ENCODE measurements at places on chromosomes 12 and 14. TPM values are rescaled to one million over a fixed set of nuclear protein-coding genes. Genes with fewer than 3 reads are reported as not detected.

- DNase-seq: no peak
Measured at GRCh38 chr12:52267699-52268098, 6.7 kb upstream of the KRT86 start.

GRCh38 chr12:127496255-127496654, 770.7 kb upstream of the TMEM132C start:
- no peak for DNase-seq

Gene VWF
- 430 TPM for total RNA-seq

GRCh38 chr12:106885541-106886249, 70.0 kb upstream of the TMEM263 start:
- DNase-seq: no peak

Gene KRT75
- not detected for total RNA-seq

Gene IGF1
- 205 TPM for total RNA-seq

DNA sequence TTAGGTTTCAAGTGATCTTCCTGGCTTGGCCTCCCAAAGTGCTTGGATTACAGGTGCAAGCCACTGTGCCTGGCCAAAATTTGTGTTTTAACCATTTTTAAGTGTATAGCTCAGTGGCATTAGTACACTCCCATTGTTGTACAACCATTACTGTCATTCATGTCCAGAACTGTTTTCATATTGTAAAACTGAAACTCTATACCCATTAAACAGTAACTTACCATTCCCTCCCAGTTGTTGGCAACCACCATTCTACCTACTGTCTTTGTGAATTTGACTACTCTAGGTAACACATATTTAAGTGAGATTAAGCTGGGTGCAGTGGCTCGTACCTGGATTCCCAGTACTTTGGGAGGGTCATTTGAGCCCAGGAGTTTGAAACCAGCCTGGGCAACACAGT, 67.3 kb upstream of the KCNH3 start:
- DNase-seq: no peak

- no peak for DNase-seq
Measured at GRCh38 chr12:69243099-69244084, 4.0 kb downstream of the CPSF6 start.

Gene TMEM132C
- 37.4 TPM for total RNA-seq

Gene SLC10A1
- total RNA-seq: not detected

GRCh38 chr14:75854111-75854799, 127.5 kb downstream of the TGFB3 start:
- DNase-seq: no peak

- DNase-seq: no peak
Measured at GRCh38 chr12:13102461-13103195, 839 bp downstream of the GSG1 start.

DNA sequence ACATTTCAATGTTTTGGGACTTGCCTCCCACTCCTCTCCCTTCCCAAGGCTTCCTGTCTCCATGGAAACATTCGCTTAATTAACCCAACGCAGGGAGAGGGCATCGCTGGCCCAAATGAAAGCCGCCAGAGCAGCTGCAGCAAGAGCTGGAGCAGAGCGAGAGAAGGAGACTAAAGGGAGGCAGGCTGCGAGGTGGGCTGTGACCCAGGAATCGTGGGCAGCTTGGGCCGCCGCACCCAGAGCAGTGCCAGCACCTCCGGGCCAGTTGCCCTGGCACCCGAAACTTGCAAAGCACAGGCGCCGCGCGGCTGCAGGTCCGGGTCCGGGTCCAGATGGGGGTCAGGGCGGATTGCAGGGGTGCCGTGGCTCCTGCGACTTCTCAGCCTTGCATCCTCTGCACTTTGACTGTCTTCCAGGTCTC, 43.5 kb upstream of the PTPRQ start:
- no peak for DNase-seq

Gene SELPLG
- 17.5 TPM for total RNA-seq

DNA sequence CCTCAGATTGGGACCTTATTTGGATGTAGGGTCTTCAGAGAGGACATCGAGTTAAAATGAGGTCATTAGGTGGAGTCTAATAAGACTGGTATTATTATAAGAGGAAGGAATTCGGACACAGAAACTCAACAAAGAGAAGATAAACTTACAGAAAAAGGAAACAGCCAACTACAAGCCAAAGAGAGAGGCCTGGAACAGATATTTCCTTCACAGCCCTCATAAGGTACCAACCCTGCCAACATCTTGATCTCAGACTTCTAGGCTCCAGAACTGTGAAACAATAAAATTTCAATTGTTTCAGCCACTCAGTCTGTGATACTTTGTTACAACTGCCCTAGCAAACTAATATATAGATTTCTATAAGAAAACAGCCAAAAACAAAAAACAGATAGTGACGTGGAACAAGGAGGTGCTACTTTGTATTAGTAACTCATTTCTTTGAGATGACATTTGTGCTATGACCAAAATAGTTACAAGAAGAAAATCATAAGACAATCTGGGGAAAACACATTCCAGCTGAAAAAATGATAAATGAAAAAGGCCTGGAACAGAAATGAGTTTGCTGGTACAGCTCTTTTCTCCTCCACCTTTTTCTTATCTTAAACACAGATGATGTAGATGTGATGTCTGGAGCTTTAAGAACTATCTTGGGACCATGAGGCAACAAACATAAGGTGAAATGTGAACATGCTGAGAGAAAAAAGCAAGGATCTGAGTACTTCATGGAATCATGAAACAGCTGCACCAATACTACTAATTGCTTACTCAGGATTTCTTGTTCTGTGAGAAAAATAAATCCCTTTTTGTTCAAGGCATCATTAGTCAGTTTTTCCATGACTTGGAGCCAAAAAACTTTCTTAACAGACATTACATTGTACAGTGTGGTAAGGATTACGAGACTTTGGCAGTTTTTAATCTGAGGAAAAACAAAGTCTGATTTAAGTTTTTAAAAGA, 243.2 kb downstream of the ANO6 start:
- DNase-seq: no peak

DNA sequence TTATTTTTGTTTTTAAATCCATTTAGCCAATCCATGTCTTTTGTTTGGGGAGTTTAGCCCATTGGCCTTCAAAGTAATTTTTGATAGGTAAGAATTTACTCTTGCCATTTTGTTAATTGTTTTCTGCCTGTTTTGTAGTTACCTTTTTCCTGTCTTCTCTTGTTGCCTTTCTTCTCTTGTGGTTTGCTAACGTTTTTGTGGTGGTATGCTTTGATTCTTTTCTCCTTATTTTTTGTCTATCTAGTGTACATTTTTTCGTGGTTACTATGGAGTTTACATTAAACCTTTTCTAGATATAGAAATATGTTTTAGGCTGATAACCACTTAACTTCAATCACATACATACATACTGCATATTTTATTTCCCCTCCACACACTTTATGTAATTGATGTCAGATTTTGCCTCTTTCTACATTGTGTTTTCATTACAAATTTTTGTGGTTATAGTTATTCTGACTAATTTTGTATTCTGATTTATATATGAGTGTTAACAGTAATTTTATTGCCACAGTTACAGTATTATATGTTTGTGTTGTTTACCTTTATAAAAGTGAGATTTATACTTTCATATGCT, 19.2 kb upstream of the PPP1R12A start:
- no peak for DNase-seq

DNA sequence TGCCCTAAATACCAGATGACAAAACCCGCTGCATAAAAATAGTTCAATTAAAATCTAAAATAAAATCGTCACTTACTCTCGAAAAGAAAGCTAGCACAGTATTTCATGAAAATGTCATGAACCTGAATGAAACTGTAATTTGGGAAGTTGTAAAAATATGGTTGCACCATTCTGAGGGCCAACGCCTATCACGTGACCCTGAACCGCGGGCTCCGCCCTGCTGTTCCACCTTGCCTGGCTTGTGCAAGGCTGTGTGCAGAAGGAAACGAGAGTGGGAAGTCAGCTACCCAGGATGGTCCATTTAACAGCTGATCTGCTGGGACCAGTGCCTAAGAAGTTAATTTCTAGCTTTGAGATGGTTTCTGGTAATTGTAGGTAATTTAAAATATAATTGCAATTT, 91.7 kb upstream of the BMP4 start:
- no peak for DNase-seq

GRCh38 chr12:91890742-91891141, 254.9 kb downstream of the BTG1 start:
- no peak for DNase-seq

DNA sequence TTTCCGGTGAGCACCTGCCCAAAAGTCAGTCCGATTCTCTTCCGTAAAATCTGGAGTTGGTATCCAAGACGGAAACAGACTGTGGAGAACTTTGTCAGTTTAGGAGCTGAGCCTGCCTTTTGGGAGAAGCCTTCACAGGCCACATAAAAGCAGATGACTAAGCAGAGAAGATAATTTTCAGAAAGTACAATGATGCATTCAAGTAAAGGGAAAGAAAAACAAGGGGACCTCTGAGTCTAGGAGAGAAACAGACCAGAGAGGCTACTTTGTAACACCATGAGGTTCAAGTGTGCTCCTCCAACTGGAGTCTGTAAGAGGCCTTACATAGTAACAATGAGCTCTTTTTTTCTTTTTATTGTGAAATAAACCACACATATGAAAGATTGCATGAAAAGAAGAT, 21.1 kb downstream of the TMED8 start:
- no peak for DNase-seq

- no peak for DNase-seq
Measured at GRCh38 chr14:58354808-58355207, 40.9 kb upstream of the TOMM20L start.

- no peak for DNase-seq
Measured at GRCh38 chr12:131700271-131700670, 10.6 kb upstream of the SFSWAP start.

DNA sequence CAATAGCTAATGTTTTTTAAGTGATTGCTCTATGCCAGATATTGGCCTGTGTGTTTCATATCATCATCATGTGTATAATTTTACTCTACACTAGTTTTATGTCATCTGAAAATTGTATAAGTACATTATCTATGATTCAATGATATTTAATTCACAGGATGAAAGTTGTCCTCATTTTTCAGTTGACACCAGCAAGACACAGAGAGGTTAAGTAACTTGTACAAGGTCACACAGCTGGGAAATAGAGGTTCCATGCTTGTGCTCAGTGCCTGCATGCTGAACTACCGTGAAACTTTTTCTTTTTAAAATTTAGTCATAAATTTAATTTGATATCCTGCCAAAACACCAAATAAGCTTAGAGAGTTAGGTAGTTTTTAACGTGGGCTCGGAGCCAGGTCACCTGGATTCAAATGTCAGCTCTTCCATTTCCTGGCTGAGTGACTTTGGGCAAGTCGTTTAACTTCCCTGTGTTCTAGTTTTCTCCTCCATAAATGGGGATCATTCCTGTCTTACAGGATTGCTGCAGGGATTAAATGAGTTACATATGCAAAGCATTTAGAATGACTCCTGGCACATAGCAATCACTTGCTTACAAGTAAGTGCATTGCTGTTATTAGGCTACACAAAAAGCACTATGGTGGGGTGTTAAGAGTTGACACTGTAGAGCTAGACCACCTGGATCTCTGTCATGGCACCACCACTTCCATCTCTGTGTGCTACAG, 183.9 kb downstream of the ETV6 start:
- no peak for DNase-seq

DNA sequence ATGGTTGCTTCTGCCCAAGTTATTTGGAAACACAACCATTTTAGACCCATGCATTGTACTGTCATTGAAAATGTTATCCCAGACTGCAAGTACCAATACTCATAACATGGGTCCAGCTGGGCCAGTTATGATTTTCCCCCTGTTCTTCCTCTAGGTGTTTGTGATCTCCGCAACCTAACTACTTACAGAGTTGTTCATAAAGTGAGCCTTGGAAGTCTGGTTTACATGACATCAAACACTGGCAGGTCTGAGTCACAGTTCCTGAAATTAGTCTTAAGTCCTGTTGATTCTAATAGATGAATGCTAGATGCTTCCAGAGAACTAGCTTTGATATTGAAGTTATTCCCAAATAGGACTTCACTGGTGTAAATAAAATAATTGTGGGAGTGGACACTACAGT, 487.0 kb downstream of the MED13L start:
- DNase-seq: no peak

DNA sequence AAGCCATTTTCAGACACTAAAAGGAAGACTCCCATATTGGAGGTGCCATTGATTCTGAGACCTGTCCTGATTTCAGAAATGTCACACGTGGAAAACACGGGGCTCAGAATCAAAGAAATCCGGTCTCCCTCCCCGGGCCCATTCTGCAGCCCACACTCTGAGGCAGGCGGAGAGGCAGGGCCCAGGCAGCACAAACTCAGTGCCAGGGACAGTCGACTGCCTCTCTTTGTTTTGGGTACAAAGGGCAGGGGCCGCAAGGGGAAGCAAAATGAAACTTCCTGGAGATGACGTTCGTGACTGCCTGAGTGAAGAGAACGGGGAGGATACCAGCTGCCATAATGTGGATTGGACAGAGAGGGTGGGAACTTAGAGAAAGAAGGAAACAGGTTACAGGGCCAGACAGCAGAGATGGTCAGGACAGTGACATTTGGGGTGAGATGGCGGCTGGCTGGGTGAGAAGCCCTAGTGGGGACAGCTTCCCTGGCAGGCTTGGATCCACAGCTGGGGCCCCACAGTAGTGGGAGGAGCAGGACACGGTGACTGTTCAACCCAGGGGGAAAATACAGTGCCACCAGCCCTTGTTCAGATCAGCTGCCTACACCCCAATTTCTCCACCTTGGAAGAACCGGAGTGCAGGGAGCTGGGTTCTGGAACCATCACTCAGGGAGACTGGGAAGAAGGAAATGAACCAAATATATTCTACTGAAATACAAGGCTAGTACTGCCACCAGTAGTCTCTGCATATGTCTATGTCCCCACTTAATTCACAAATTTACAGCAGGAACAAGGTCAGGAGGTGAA, 8.1 kb downstream of the GAPDH start:
- DNase-seq: no peak

GRCh38 chr14:101521473-101521915, 39.8 kb upstream of the DIO3 start:
- DNase-seq: no peak

GRCh38 chr12:97257726-97258125, 204.9 kb upstream of the RMST start:
- DNase-seq: no peak

Gene ZNF10
- 5.5 TPM for total RNA-seq

DNA sequence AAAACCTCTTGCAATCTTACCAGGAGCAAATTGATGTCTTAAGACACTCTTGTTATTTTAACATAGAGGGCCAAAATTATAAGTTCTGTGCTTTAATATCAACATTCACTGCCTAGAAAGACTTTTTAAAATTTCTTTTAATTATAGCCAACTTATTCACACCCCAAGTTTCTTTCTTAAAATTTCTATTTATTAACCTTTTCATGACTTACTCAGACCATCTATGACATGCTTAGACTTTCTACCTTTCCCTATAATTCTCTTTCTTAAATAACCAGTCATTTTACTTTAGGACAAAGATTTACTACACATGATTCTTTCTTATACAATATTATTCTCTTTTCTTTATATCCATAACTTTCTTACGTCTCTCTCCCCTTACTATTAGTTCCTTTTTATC, 220.4 kb downstream of the NUBPL start:
- DNase-seq: no peak

DNA sequence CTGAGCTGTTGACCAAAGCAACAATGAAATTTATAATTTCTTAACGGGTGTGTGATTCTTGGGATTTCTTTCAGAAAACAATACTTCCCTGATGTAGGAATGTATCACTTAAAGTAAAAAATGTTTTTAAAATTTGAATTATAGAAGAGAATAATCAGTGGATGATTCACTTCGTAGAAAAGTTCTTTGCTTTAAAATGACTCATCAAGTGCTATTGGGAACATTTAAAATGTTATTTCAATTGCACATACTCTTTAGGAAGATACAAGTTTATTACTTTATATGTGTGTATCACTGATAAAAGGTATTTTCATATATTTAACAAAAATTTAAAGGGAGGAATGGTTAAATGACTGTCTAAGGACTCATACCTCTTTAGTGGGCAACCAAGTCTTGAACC, 155.3 kb downstream of the PDE3A start:
- DNase-seq: no peak

Gene ATF7
- 38.3 TPM for total RNA-seq
